ENCODE measurements at places on chromosomes 6 and 20. TPM values are rescaled to one million over a fixed set of nuclear protein-coding genes. Genes with fewer than 3 reads are reported as not detected.

DNA sequence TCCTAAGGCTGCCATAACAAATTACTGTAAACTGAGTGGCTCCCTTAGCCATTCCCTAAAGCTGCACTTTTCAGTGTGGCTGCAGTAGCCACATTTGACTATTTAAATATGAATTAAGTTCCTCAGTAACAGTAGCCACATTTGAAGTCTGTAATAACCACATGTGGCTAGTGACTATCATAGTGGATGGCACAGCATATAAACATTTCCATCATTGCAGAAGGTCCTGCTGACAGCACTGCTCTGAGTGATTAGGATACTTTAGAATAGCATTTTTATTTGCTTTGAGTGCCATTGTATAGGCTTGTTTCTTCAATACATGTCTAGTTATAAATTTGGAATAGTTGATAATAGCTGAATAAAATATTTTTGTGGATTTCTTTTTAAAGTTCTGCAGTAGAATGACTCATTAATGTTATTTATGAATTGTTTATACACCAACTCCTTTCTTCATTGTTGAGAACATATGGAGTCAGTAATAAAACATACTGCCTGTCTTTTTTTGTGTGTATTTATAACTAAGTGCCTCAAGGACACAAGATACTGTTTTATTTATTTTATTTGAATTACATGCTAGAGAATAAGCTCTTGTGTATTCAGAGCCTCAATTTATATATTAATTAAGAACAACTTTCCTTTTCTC, 217.2 kb downstream of the CDKAL1 start:
- no peak for DNase-seq

DNA sequence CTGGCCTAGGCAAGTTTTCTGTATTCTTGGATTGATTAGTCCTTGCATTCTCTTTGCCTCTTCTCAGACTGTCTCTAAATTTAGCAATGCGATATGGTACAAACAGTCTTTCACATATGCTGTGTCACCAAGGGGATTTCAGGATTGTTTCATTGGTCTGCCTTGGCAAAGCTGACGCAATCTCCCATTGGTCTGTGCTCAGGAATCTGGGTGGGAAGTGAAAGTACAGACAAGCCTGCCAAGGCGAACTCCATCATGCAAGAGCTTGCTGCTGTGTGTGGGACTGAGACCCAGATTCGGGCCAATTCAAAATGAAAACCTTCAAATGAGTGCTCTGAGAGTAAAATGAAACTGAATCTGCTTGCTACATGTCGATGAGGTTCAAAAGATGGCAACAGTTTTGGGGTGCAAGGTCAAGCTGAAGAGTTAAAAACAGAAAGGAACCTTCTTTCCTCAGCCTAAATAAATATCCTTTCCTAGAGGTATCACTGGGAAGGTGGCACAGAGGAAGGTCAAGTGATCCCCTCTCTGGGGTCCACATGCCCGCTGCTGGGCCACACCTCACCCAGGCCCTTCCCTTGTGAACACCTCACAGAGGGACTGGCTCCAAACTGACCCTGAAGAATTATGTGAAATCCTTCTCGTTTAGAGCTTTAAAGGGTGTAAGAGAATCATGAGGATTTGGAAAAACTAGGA, 198.8 kb upstream of the PREP start:
- DNase-seq: peak; percentile 100

- no peak for DNase-seq
These were observed 136.0 kb downstream of the HFE start for GRCh38 chr6:26223228-26223627.

DNA sequence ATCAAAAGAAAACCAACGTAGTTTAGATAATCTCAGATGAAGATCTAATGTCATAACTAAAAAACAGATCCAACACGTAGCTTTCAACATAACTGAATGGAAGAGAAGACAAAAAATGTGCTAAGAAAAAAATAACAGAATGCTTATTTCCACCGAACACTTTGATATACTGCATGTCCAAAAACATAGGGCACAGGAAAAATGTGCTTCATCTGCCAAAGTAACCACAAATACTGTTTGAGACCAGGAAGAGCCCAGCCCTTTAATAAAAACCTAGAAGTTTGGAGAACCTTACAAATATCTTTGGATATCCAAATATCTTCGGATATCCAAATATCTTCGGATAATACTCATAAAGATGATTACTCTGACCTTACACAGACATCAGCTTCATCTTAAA, 19.8 kb downstream of the LAMA4 start:
- no peak for DNase-seq

- no peak for DNase-seq
These were observed 463.6 kb downstream of the C6orf118 start for GRCh38 chr6:164845773-164846172.

- peak; percentile 66 for DNase-seq
These were observed 56.5 kb upstream of the CCN2 start for GRCh38 chr6:132007474-132008190.

DNA sequence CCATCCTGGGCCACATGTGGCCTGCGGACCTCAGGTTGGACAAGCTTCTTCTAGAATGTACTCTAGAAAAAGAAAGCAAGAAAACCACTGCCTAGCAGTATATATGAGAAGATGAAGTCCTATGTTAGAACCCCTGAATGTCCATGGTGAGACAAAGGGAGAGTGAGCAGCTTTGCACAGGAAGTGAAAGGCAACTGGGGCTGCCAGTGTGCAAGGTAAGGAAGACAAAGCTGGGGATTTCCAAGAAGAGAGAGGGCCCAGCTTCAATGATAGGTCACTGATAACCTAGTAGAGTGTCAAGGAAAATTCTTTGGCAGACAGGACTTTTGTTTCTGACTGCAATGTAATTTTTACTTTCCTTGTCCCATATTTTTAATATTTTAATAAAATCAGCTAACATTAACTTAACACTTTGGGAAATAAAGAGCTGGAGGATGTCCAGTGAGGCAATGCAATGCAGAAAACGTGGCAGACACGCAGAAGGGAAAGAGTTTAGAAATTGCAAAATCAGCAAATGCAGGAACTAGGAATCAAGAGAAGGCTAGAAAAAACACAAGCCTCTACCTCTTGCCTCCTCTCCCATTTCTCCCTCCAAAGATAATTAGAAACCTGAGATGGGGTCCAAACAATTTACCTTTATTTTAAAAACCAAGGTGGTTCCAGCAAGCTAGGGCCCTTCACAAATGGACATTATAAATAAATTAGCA, 47.4 kb downstream of the CYP39A1 start:
- DNase-seq: no peak

GRCh38 chr6:106764353-106764980, 135.1 kb downstream of the QRSL1 start:
- DNase-seq: no peak

GRCh38 chr6:158784505-158784904, 34.7 kb downstream of the EZR start:
- peak; percentile 95 for DNase-seq

DNA sequence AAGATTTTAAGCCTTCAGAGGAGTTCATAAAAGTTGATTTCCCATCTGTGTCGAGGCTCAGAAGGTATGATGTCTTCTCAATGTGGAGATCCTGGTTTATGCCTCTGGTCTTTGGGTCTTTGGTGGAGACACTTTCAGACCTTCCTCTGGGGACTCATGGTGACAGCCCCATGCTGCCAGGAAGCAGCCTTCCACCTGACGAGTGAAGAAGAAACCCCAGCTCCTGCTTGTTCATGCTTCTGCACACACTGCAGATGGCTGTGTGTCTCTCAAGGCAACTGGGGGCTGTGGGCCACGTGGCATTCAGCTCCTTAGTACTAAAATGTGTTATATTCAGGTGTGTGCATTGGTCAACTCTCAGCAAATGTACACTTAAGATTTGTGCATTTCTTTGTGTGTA, 4.9 kb upstream of the SCP2D1 start:
- no peak for DNase-seq

DNA sequence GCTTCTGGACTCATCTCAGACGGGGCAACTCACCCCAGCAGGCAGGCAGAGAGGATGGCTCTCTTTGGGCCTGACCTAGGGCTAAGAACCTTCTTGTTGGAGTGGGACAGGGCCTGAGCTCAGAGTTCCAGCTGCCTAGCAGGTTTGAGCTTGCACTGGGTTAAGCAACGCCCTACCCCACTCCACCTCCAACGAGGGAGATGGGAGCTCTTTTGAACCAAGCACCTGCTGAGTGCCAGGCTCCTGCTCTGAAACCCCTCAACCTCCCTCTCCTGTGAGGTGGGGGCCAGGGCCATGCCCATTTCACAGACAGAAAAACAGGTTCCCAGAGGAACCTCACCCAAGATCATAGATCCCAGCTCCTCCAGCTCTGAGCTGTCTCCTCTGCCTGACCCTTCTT, 54.3 kb downstream of the SNAI1 start:
- no peak for DNase-seq

DNA sequence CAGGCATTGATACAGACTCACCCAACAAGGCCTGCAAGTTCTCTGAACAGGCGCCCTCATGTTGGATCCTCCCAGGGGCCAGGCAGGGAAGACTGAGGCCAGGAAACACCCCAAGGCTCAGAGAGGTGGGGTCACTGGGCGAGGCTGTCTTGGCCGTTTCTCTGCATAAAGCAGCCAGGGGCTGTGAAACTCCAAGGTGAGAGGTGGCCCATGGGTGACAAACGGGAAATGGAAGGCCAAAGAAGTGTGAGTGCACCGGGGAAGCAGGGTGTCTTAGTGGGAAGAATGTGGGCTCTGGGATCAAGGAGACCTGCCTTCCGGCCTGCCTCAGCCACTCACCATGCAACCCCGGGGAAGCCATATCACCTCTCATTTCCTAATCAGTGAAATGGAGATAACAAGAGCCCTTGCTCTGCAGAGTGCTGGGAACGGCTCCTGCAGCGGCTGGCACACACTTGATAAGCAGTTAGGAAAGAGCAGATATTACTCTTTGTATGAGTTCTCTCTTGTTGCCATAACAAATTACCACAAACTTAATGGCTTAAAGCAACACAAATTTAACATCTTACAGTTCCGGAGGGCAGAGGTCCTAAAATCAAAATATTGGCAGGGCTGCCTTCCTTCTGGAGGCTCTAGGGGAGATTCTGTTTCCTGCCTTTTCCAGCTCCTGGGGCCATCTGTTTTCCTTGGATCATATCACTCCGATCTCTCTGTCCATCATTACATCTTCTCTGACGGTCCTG, 168.6 kb downstream of the NFATC2 start:
- no peak for DNase-seq

Gene STX11
- total RNA-seq: 0.31 TPM

Gene COL21A1
- 0.11 TPM for total RNA-seq

Gene MMP24
- 0.03 TPM for total RNA-seq

Gene PRND
- total RNA-seq: not detected

Gene MYT1
- not detected for total RNA-seq

Gene CCN6
- 0.11 TPM for total RNA-seq

Gene FOXQ1
- total RNA-seq: 2.8 TPM

Gene GPR6
- total RNA-seq: not detected

All from foreskin keratinocyte (primary cell).